ENCODE measurements at places on chromosomes 16 and 17.

GRCh38 chr17:9729034-9729650, 62.2 kb downstream of the DHRS7C start:
- peak; percentile 39 for DNase-seq

- no peak for DNase-seq
Measured at GRCh38 chr16:53415504-53415903, 18.8 kb upstream of the RBL2 start.

DNA sequence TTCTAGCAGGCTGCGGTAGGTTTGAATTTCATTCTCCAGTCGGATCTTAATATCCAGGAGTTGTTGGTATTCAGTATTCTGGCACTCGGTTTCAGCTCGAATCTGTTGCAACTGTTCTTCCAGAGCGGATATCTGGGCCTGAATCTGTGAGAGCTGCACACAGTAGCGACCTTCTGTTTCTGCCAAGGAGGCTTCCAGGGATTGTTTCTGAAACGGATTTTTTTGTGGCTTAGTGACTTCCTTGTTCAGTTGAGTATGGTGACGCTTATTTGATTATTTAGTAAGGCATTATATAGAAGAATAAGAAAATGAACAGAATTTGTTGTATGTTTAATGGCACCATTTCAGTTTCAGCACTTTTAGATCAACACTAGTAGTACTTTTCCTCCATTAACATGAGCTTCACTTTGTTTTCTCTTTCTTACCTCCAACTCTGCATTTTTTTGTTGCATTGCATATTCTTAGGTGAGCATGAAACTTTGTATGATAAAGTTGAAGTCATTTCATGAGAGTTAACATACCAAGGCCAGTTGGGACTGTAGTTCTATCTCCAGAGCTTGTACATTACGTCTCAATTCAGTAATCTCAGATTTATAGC, 2.8 kb downstream of the KRT10 start:
- no peak for DNase-seq

GRCh38 chr16:48323783-48324775, 61.1 kb downstream of the SIAH1 start:
- DNase-seq = no peak

- no peak for DNase-seq
Measured at GRCh38 chr17:40373999-40374398, 9.5 kb upstream of the GJD3 start.

GRCh38 chr17:51461578-51462004, 201.2 kb downstream of the UTP18 start:
- DNase-seq = peak; percentile 39

DNA sequence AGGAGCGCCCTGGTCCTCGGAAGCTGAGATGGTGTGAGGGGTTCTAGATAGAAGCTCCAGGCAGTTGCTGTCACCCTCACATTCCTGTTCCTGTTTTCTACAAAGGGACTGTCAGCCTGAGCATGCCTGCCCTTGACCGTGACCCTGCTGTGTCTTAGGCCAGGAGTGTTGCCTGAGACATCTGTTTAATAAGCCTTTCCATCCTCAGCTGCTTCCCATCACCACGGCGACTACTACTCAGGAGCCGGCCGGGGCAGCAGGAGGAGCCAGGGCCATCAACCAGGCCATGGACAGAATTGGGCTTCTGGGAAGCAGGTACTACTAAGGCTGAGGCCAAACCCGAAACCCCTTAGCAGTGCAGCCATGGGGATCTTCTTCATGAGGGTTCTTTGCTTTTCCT, 151.4 kb downstream of the KATNIP start:
- no peak for DNase-seq

GRCh38 chr16:88769617-88770460, 15.2 kb downstream of the PIEZO1 start:
- no peak for DNase-seq

GRCh38 chr17:79148584-79148983, 74.0 kb downstream of the ENGASE start:
- no peak for DNase-seq

DNA sequence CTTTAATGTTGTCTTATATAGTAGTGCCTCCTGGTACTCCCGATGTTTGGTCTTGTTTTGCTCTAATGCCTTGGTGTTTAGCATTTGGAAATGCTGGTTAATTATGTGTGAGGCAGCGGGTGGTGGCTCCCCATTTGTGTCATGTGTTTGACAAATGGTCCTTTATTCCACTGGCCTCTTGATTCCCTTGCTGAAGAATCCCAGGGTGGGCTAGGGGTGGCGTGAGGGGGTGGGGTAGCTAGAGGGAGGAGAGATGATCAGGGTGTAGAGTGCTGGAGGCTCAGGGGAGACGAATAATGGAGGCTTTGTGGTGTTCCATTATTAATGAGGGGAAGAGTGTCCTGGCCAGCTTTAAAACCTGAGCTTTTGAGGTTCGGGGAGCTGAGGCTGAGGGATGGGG, 5.4 kb downstream of the DYNLL2 start:
- no peak for DNase-seq

- DNase-seq = no peak
Measured at GRCh38 chr16:79482011-79482410, 118.5 kb downstream of the MAF start.

- peak; percentile 66 for DNase-seq
Measured at GRCh38 chr16:31874366-31875111, 932 bp downstream of the ZNF267 start.

DNA sequence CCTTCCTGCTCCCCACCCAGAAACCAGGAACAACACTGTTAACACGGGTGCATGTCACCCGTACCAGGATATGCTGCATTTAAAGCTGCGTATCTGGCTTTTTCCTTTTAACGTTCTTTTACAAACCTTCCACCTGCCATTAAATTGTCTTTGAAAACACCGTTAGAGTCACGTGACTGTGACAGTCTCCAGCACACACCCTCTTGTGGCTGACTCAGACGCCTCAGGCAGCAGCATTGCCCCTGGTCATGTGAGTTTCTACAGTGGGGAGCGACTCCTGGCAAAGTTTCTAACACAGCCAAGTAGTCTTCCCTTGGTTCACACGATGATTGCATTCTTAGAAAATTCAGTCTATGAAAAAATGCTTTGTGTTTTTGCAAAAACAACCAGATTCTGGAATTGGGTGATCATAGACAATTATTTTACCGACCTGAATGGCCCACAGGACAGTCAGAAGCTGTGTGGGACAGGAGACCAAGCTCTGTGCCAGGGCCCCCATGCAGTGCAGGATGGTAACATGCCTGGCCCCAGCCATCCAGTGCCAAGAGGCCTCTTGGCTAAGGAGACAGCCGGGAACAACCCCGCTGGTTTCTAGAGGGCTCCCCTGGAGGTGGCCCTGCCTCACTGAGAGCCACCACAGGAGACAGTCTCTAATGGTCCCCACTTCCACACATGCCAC, 199.1 kb downstream of the KATNIP start:
- peak; percentile 35 for DNase-seq

- DNase-seq = no peak
Measured at GRCh38 chr17:65173976-65174683, 37.0 kb downstream of the RGS9 start.

- DNase-seq = no peak
Measured at GRCh38 chr17:42087042-42087701, 11.1 kb downstream of the ZNF385C start.

GRCh38 chr17:70804161-70804560, 634.8 kb downstream of the KCNJ2 start:
- no peak for DNase-seq

All from CD4-positive, alpha-beta T cell treated with Interleukin-4 for 1 hour (primary cell).